ENCODE measurements at places on chromosomes 6 and 20.
A peak's percentile ranks its signal among the peaks of the same experiment; 100 is the strongest.

- no peak for DNase-seq
Observed at GRCh38 chr20:19840111-19840710, 82.2 kb downstream of the RIN2 start.

DNA sequence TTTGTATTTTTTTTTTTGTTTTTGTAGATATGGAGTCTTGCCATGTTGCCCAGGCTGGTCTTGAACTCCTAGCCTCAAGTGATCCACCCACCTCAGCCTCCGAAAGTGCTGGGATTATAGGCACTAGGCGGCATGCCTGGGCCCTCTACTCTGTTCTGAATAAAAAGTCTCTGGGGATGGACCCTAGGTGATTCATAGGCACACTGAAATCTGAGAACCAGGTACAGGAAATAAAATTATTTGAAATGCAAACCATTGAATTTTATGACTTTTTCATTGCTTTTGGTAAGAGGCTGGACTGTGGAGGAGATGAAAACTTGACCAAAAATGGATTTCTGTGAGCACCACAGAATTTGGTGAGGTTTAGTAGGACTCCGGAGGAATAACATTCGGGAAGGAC is 117.5 kb downstream of the PRIM2 start:
- no peak for DNase-seq

DNA sequence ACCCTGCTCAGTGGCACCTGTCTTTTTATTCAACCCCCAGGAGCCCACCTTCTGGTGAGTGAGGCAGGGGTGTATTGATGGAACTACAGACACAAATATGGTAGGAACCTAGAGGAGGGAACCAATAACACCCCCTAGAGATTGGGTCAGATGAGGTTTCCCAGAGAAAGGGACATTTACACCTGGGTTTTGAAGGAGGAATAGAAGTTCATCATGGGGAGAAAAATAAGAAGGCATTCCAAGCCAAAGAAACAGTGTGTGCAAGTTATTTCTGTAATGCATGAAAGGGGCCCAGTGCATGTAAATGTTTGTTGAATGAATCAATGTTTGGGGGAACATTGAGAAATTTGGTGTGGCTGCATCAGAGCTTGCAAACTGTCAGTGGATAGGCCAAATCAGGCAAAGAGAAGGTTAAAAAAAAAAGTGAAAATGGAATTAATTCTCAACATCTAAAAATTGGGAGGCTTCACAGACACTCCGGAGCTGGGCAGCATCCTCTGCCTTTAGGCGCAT is 11.1 kb upstream of the KIAA1755 start:
- DNase-seq: no peak

GRCh38 chr6:105184921-105185320 is 5.1 kb upstream of the POPDC3 start:
- DNase-seq: no peak

DNA sequence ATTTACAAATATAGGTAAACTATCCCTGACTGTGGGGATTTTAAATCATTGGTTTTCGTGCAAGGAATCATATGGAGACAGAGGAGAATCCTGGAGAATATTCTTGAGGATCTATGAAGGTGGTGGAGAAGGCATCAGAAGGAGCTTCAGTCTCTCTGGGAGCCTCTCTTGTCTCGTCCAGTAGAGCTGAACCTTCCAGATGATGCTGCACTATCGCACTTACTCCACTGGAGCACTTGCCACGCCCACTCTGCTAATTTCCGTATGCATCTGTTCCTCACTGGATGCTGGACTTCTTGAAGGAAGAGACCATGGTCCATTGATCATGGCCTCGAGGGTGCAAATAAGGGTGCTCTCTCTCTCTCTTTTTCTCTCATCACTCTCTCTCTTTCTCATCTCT is 36.8 kb downstream of the C6orf118 start:
- DNase-seq: no peak

GRCh38 chr20:57160985-57161384 is 105.5 kb downstream of the BMP7 start:
- no peak for DNase-seq

- no peak for DNase-seq
Observed at GRCh38 chr6:37659561-37659960, 38.1 kb downstream of the MDGA1 start.

- peak; percentile 81 for DNase-seq
Observed at GRCh38 chr6:10411131-10411970, 3.5 kb downstream of the TFAP2A start.

- DNase-seq: no peak
Observed at GRCh38 chr6:160960839-160961238, 30.7 kb upstream of the MAP3K4 start.

- no peak for DNase-seq
Observed at GRCh38 chr20:62011403-62011790, 54.3 kb downstream of the TAF4 start.

DNA sequence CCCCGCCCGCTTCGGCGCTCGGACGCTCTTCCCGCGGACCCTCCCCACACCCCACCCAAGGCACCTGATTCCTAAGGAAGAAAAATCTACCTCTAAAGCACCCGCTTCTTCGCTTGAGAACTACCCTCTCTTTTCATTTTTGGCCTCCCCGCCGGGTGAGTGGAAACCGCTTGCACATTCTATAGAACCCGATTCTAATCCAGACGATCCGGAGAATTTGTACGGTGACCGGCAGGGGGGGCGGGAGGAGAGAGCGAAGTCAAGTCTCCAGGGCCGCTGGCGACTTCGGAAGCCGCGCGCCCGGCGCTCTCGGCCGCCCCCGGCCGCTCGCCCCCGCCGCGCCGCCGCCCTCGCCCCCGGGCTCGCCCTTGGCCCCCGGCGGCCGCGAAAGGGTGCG is at the start of gene RBM24:
TSS of gene RBM24 (plus strand) at position 262 of the 397 bp plus-strand sequence. CDS start 221 bp downstream, outside the sequence.
- no peak for DNase-seq

DNA sequence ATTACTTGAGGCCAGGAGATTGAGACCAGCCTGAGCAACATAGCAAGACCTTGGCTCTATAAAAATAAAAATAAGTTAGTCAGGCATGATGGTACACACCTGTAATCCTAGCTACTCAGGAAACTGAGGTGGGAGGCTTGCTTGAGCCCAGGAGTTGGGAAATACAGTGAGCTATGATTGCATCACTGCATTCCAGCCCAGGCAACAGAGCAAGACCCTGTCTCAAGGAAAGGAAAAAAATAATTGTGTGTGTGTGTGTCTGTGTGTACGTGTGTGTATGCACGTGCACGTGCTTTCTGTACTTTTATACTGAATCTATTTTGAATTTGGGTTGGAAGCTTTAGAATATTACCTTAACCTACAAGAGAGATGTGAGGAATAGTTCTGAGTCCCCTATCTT is 58.9 kb downstream of the KIZ start:
- DNase-seq: peak; percentile 39

GRCh38 chr6:170439366-170440361 is 113.4 kb downstream of the PSMB1 start:
- DNase-seq: no peak

GRCh38 chr20:43925801-43926200 is 11.1 kb downstream of the TOX2 start:
- peak; percentile 71 for DNase-seq

DNA sequence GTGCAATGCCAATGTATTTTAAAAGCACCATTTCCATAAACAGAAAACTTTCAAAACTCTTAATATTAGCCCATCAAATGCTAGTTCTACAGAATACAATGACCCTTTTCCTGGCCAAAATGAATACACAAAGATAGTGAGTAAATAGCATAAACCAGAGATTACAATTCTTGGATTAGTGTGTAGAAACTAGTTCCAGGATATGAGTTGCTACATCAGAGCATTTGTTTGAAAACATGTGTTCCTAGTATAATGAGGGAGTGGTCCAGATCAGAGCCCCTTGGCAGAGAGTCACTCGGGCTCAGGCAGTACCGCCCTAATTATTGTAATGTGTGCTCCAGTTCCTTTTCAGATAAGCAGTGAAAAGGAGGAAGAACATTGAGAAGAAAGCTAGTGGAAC is 63.7 kb upstream of the COL21A1 start:
- no peak for DNase-seq

GRCh38 chr6:105714846-105715245 is 312.0 kb upstream of the PREP start:
- no peak for DNase-seq

GRCh38 chr20:49712996-49713752 is 504 bp downstream of the B4GALT5 start:
- peak; percentile 82 for DNase-seq

DNA sequence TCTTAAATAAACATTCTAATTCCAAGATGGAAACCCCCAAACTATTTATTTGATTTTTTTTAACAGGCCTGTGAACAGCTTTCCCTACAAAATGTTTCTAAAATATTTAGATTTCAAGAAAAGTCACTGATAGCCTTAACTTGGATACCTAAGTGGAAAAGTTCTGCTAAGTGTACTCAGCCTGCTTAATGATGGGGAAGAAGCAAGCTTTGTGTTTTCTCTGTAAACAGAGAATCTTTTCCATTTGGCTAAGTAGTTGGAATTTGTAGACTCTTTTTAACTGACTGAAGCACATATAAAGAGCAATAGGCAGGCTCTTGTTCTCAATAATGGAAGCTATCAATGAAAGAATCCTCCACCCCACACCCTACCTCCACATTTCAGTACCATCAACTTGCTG is 108.2 kb downstream of the KIF6 start:
- no peak for DNase-seq

DNA sequence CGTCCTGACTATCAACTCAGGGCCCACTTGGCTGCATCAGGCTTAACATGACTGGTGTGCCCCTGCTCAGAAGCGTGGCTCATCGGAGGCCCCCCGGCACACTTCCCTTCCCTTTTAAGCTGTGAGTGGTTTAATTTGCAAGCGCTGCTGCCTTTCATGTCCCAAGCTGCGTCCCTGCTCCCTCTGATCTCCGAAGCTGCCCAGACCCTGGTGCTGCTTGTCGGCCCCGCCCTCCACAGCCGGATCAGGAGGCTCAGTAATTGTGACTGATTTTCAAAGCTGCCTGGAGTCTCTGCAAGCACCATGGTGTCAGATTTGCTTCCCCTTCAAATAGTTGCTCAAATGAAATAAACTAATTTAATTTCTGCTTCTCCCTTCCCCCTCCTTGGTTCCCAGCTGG is 71.1 kb downstream of the CDH22 start:
- DNase-seq: no peak

- DNase-seq: no peak
Observed at GRCh38 chr6:1481286-1481685, 91.9 kb downstream of the FOXF2 start.

DNA sequence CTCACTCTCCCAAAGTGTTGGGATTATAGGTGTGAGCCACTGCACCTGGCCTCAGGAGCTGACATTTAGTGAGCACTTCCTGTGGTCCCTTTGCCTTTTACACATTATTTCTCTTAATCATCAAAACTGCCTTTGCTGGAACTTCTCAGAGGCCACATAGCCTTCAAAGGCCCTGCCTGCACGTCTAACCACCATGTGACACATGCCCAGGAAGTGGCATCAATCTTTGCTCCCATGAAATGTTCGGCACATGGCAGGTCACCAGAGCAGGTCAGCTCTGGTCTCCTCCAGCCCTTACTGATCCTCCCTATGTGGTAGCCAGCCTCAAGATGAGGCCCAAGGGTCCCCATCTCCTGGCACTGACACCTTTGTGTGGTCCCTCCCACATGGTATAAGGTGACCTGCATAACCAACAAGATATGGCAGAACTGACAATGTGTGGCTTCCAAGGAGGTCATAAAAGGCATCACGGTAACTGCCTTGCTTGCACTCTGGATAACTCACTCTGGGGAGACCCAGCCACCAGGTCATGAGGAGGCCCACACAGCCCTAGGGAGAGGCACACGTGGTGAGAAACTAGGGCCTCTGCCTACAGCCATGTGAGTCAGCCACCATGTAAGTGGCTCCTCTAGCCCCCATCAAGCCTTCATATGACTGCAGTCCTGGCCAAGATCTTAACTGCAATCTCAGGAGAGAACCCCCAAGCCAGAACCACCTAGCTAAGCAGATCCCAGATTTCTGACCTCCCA is 28.8 kb upstream of the HMGA1 start:
- no peak for DNase-seq

DNA sequence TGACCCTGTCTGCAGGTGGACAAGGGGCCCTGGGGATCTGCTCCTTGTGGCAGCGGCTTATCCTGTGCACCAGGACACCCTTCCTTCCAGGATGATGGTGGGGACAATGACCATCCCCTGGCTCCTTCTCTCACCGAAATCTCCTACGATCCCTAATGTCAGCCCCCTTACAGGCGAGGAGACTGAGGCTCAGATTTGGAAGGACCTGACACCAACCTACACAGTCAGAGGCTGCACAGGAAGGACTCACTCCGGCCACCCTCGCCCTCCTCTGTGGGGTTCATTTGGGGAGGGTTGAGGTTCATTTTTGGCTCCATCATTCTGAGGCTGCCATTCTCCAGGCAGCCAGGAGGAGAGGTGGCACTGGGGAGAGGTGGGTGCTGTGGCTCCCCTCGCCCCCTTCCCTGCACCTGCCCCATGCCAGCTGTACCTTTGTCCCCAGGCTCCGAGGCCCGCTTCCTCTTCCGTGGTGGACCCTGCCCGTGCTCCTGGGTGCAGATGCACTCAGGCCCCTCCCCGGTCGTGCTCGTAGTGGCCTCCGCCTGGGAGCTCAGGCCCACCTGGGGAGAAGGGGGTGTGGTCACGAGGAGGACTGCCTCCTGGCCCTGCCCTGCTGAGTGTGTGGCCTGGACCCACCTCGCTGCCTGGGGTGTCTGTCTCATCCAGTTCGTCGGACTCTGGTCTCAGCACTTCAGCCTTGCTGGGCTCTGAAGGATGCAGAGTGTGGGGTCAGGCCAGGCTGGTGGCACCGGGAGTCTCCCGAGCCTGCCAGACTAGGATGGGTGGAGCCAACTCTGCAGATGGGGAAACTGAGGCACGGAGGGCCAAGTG is 5.3 kb upstream of the CABLES2 start:
- DNase-seq: no peak

DNA sequence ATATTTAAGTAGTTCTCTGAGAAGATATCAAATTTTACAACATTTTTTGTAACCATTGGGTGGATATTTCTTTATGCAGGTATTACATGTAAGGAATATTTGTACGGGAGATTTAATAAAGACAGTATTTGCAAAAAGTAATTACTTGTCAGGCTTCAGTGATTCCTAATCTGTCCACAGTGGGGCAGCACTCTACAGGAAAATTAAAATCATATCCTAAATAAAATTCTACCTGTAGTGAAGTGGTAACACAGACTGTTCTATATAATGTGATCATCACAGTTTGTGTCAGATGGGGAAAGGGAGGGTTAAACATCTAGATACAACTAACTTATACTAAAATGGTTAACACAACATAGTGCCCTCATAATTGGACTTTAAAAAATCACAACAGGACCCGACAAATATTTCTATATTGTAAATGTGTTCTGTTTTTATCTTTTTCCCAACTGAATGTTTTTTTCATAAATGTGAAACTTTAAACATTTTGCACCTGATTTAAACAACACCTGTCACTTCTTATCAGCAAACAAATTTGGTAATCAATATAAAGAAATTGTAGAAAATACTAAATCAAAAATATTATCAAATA is 145.6 kb upstream of the MANEA start:
- DNase-seq: peak; percentile 56

All from NB4 (cell line).